ENCODE measurements at places on chromosomes 11 and 22.

DNA sequence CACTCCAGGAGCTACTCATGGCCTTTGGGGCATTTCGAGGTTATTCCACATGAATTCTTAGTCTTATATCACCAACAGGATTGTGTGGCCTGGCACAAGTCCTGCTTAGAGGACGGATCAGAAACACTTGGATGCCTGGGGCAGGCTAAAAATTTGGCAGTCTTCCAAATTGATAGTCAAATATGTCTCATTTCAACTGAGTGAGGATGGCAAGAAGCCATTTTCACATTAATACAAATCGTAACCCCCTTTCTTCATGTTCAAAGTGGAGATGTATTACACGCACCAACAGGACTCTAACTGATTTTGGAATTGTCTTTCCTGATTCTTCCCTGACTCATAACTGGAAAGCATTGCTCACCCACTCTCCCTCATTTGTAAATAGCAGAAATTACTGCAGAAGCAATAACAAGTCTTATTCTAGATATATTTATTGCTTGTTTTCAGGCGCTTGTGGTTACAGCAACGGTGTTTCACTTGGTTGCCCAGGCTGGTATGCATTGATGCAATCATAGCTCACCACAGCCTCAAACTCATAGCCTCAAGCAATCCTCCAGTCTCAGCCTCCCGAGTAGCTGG, 10.3 kb upstream of the CCDC86 start:
- DNase-seq = peak; percentile 44

DNA sequence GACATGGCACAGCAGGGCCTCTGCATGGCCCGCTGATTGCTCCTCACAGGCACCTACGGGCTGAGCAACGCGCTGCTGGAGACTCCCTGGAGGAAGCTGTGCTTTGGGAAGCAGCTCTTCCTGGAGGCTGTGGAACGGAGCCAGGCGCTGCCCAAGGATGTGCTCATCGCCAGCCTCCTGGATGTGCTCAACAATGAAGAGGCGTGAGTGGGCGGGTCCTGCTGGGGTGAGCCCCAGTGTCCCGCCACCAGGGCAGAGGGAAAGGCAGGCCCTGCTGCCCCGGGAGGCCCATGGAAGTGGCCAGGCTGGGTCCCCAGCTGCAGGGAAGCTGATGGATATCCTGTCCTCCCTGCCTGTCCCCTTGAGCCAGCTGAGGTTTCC, 18.6 kb upstream of the DGCR8 start:
- DNase-seq = no peak

GRCh38 chr11:86639137-86639536, 33.3 kb downstream of the ME3 start:
- DNase-seq = no peak

DNA sequence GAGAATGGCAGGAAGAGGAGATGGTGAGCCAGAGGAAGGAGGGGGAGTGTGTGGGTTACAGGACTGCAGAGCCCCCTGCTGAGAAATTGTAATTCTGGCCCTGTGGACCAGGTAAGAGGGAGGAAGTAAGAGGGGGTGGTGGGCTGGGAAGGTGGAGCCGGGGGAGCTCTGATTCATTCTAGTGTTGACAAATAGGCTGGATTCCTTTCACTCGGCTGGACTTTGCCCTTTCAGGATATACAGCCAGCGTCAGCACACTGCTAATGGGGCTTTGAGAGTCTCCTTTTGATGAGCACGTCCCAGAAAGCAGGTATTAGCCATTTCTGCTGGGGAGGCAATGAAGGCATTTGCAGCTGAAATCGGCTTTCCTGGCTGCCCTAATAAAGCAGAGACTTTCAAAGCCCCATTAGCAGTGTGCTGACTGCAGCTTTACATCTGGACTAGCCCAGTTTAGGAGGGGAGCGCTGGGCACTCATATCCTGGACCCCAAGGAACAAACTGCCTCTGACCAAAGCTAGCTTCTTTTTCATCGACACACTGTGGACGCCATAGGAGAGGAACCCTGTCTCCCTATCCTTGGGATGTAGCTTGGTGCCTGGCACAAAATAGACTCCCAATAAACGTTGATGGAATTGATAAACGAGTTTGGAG, 44.8 kb upstream of the CADM1 start:
- no peak for DNase-seq

DNA sequence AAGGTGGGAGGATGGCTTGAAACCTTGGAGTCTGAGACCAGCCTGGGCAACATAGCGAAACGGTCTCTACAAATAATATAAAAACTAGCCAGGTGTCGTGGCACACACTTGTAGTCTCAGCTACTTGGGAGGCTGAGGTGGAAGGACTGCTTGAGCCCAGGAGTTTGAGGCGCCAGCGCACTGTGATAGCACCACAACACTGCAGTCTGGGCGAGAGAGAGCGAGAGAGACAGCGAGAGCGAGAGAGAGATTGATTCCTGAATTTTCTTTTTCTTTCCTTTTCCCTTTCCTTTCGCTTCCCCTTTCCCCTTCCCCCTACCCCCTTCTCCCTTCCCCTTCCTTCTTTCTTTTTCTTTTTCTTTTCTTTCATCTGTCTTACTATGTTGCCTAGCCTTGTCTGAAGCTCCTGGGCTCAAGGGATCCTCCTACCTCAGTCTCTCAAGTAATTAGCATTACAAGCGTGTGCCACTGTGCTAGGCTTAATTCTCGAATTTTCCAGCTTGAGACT, 162.4 kb upstream of the ZBED5 start:
- DNase-seq = no peak

- DNase-seq = no peak
Measured at GRCh38 chr11:45423036-45423435, 136.9 kb upstream of the SYT13 start.
